SW480 (cell line): ENCODE measurements at places on chromosomes 6 and 20.

- DNase-seq: no peak
Observed at GRCh38 chr6:111857674-111858337, 15.4 kb downstream of the FYN start.

- no peak for DNase-seq
Observed at GRCh38 chr6:111184827-111185532, 97.7 kb downstream of the SLC16A10 start.

- no peak for DNase-seq
Observed at GRCh38 chr6:14283600-14284235, 166.1 kb downstream of the CD83 start.

DNA sequence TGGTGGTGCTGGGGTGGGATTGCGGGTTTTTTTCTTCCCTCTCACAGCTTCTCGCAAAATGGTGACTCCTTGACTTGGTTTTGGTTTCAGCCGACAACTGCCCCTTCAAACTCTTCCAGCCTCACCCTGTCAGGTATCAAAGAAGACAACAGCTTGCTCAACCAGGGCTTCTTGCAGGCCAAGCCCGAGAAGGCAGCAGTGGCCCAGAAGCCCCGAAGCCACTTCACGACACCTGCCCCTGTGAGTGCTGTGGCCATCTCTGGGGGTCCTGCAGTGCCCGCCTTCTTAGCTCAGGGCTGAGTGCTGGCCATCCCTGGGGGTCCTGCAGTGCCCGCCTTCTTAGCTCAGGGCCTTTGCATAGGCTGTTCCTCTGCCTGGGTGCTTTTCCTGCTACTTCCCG lies 11.8 kb downstream of the GTSF1L start:
- DNase-seq: no peak

GRCh38 chr6:112231594-112232060 lies 22.7 kb downstream of the LAMA4 start:
- DNase-seq: peak; percentile 24

DNA sequence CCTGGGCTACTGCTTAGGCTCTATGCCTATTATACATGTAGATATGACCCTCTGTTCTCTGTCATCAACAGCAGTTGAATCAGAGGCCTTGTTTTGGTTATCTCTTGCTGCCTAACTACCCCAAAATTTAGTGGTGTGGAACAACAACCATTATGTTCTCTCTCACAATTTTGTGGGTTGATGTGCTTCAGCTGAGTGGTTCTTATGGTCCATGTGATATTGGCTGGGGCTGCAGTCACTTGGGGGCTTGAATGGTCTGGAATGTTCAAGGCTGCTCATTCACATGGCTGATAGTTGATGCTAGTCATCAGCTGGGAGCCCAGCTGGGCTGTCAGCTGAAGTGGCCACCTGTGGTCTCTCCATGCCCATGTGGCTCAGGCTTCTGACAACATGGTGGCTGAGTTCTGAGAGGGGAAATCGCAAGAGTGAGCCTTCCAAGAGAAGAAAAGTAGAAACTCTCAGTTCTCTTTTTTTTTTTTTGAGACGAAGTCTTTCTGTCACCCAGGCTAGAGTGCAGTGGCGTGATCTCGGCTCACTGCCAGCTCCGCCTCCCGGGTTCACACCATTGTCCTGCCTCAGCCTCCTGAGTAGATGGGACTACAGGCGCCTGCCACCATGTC lies 47.8 kb downstream of the SHLD1 start:
- no peak for DNase-seq

GRCh38 chr6:7628909-7629308 lies 38.9 kb downstream of the SNRNP48 start:
- DNase-seq: no peak

DNA sequence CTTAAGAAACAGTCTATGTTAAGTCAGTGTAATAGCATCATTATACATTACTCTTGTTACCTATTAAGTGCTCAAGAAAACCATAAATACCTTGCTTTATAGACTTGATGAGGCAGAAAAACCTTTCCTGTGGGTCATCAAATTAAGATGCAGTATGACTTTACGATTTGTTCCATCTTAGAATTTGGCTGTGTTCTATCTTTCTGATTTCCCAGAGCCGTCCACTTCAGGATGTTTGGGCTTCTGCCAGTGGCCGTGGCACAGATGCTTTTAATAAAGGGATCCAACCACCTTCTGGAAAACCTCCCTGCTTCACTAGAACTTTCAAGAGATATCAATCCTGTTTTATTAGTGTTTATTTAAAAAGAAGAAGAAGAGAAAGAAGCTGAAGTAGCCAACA lies 71.2 kb downstream of the PDE7B start:
- DNase-seq: no peak

DNA sequence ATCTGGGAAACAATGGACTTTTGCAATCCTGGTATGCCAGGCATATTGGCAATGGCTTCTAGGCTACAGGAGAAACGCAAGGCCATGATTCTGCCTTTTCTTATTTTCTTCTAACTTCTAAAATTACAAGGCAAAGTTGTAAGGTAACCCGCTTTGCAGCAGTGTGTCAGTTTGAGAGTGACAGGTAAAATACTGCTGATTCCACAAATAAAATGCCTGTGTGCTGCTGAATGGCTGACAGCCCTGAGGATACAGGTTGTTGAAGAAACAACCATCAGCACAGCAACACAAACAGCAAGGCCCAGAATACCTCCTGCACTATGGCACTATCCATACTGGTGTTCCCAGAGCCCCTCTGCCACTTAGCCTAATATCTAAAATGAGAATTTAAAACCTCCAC lies 37.1 kb downstream of the SLC17A1 start:
- no peak for DNase-seq

DNA sequence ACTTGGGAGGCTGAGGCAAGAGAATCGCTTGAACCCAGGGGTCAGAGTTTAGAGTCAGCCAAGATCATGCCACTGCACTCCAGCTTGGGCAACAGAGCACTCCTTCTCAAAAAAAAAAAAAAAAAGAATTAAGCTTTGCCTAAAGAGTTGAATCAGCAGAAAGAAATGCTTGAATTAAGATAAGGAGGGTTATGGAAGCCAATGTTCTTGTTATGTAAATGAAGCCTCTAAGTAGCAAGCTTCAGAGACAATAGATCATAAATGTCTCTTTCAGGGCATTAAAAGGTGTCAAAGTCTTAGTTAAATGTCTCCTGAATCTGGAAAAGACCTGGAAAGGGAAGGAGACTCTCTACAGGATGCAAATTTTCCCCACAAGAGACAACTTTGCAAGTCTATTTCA lies 69.7 kb upstream of the FAM83B start:
- no peak for DNase-seq

DNA sequence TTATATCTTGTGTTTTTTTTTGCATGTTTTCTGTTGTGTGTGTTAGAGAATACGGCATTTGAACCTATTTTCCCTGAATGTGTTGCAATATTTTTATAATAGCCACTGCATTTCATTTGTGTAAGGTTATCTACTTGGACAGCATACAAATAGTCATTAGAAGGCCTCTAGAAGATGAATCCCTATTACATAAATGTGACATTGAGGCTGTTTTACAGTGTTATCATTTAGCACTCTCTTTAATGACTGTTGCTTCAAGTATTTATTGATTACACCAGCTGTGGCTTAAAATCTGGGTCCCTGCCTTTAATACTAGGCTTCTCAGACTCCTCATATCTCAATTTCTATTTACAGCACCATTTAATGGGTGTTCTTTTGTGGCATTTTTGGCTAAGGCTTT lies 465.8 kb downstream of the FRK start:
- DNase-seq: no peak

DNA sequence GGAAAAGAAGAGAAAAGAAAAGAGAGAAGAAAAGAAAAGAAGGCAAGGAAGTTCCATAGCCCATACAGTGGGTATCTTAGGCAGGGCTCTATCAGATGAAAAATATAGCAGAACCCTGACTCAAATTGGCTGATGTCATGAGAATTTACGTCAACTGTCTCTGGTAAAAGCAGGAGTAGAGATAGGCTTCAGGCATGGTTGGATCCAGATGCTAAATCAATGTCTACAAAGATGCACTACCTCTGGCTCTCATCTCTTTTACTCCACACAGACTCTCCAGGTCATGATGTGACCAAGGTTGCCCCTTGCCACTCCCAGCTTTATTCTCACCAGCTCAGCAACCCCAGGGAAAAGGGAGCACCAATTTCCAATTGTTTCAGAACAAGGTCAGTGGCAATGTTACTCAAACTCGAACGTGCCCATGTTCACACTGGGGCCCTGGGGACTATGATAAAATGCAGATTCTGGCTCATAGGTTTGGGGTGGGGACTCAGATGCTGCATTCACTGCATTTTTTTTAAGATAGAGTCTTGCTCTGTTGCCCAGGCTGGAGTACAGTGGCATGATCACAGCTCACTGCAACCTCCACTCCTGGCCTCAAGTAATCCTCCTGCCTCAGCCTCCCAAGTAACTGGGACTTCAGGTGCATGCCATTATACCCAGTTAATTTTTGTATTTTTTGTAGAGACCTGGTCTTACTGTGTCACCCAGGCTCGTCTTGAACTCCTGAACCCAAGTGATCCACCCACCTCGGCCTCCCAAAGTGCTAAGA lies 33.4 kb upstream of the PTGIS start:
- no peak for DNase-seq

DNA sequence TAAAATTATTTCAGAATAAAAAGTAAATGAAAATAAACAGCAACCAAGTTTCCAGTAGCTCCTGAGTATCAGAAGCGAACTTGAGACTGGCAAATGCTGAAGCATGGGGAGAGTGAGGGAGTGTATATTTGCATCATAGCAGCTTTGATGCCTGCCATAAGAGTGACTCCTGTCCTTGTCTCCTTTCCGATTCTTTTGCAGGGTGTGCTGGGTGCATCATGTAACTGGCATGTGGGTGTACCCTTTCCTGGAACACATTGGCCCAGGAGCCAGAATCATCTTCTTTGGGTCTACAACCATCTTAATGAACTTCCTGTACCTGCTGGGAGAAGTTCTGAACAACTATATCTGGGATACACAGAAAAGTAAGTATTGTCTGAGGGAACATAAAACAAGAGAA lies 117.4 kb downstream of the ADAT2 start:
- no peak for DNase-seq

DNA sequence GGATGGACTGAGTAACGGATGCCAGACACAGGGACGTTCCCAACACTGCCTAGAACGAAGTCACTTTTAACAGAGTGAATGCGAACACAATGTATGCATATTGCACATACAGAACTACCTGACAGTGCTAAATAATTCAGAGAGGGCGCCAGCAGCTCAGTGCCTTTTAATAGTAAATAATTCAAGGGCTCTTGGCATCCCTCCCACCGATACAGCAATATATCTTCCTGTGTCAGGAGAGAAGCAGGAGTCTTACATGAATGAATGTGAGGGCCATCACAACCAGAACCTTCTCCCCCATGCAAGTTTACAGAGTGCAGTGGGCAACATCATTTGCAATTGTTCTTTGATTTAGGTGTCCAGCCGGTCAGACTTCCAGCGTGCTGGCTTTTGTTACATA lies 88.4 kb upstream of the KCNG1 start:
- DNase-seq: no peak

DNA sequence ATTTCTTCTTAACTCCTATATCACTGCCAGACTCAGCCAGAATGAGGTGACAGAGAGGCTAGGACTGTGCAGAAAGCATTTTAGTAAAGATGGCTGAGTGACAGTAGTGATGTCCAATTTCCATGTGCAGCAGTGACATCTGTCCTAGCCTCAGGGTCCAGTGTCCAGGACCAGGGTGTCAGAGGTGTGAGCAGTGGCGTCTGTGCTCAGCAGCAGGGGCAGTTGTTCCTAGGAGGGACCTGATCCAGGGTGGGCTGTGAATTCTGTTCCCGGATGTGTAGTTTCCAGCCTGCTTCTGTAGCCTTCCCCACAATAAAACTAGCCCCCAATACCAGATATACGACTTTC lies 6.0 kb downstream of the HLA-B start:
- no peak for DNase-seq

DNA sequence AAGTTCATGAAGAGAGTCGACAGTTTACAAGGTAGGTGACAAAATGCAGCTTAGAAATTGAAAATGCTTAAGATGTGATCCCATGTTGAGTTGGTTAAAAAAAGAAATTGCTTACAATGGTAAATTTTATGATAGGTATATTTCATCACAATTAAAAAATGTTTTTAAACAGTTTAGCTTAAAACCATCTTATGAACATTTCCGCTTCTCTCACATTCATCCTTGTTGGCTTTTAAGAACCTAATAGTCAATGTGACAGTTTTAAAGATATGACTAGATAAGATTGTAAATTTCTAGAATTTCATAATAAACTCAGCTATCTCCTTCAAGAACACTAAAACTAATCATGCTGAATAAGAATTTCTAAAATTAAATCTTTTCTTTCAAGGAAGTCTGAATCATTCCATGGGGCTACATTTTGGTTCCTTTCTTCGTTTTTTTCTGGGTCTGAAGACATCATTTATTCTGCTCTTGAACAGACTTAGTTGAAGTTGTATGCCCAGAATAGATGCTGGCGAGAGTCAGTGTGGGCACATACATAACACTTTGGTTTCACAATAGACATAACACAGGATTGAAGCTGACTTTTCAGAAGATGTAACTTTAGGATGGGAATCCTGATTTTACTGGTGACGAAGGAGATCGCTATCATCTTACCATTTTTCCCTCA lies 35.9 kb upstream of the LTV1 start:
- DNase-seq: no peak

DNA sequence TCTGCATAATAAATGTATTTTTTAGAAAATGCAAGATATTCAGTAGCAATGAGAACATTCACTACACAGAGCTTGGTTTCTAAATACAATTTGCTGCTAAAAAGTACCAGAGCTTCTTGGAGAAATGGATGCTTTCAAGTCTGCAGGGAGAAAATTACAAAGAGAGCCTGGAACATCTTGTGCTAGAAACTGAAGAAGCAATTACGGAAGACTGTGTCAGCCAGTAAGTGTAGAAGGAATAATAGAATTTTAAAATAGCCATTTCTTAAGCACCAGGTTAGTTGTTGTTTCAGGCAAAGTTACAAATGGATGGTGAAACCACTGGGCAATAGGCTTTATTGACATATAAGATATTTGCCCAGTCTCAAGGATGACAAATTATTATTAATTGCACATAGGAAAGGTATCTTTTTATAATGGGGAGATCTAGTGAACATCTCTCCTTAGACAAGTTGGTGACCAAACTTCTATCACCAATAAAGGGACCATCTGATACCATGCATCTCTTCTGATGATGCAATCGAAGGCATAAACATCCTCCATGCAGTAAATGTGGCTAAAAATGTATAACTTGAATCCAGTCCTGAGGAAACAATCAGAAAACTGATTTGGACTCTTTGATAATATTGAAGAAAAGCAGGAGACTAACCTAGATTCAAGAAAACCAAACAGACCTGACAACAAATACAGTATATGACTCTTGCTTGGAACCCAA lies 81.7 kb downstream of the ARHGAP18 start:
- DNase-seq: no peak

GRCh38 chr6:8182902-8183665 lies 80.7 kb upstream of the EEF1E1 start:
- no peak for DNase-seq

GRCh38 chr6:124854338-124854922 lies 107.8 kb upstream of the RNF217 start:
- DNase-seq: peak; percentile 7

- peak; percentile 47 for DNase-seq
Observed at GRCh38 chr20:48530957-48531356, 296.8 kb downstream of the PREX1 start.

GRCh38 chr20:53097371-53097770 lies 125.2 kb downstream of the TSHZ2 start:
- no peak for DNase-seq
